T-helper 17 cell (primary cell): ENCODE measurements at places on chromosomes 12 and 14. TPM values are rescaled to one million over a fixed set of nuclear protein-coding genes. Genes with fewer than 3 reads are reported as not detected.

DNA sequence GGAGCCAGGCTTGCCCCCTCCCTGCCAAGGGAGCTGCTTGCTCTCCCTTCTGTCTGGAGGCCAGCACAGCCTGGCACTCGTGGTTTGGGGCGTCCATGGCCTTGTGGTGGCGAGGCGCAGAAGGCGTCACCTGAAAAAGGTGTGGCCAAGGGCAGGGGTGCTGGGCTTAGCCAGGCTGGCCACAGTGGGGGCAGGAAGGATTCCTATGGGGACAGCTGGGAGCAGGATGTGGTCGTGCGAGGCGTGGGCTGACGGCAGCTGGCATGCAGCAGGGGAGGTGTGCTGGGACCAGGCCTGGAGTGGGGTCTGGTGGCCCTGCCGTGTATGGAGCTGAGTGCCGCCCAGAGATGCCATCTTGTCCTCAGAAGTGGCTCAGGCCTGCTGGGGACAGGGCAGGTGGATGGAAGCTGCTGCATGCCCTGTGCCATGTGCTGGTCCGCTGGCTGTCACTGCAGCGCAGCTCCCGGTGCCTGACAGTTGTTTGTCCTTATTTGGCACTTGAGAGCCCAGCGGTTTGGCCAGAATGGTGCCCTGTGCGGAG is 30.0 kb downstream of the SH2B3 start:
- no peak for DNase-seq

XRCC3 gene
- 8.3 TPM for total RNA-seq

DNA sequence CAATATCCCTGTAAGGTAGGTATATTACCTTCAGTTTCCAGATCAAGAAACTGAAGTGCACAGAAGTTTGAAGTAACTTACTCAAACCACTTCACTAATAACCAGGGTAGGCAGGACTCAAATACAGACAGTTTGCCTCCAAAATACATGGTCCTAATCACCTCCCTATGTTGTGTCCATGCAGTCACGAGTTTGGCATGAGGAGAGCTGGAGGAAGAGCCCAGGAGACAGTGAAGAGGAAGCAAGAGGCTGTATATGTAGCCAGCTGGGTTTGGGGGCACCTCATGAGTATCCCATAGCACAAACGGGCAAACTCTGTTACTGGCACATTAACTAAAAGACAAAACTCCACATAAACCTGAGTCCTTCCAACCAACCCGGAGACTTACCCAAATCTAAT is 79.2 kb downstream of the DUSP16 start:
- no peak for DNase-seq

DNA sequence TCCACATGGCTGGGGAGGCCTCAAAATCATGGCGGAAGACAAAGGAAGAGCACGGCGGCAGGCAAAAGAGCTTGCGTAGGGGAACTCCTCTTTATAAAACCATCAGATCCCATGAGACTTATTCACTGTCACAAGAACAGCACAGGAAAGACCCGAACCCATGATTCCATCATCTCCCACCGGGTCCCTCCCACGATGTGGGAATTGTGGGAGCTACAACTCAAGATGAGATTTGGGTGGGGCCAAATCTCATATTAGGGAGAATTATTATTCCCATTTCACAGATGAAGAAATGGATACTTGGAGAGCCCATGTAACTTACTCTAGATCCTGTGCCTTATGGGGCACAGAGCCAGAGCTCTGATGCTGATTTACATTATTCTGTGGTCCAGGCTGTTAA is 322.6 kb downstream of the PCNX1 start:
- DNase-seq: no peak

DNA sequence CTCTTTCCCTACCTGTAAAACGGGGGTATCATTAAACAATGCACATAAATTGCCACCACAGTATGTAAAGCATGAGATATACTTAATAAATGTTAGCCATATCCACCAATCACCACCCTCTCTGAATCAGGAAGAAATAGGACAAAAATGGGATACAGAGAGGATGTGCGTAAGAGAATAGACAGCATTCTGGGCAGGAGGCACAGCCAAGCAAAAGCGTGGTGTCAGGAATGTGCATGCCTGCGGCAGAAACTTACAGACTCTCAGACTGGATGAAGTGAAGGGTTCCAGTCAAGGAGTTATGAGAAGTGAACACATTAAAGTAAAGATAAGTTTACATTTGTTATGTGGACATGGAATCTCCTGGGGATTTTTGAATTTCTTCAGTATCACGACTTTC is 121.7 kb upstream of the MDM1 start:
- no peak for DNase-seq

LRFN5 gene
- total RNA-seq: not detected

DNA sequence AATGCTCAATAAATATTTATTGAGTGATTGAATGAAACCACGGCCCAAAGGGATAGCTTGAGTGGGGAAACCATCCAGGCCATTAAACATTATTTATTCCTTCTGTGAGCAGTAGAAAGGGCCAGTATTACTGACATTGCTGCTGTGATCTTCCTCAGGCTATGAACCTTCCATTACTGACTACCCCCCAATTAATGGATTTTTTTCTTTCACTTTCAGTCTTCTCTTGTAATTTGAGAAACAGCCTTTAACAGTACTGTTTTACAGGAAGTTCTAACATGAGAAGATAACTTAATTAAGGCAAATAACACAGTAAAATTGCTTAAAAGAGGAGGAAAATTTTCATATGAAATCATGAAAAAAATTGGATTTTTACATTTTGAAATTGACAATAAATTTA is 629.5 kb downstream of the TRHDE start:
- no peak for DNase-seq

DNA sequence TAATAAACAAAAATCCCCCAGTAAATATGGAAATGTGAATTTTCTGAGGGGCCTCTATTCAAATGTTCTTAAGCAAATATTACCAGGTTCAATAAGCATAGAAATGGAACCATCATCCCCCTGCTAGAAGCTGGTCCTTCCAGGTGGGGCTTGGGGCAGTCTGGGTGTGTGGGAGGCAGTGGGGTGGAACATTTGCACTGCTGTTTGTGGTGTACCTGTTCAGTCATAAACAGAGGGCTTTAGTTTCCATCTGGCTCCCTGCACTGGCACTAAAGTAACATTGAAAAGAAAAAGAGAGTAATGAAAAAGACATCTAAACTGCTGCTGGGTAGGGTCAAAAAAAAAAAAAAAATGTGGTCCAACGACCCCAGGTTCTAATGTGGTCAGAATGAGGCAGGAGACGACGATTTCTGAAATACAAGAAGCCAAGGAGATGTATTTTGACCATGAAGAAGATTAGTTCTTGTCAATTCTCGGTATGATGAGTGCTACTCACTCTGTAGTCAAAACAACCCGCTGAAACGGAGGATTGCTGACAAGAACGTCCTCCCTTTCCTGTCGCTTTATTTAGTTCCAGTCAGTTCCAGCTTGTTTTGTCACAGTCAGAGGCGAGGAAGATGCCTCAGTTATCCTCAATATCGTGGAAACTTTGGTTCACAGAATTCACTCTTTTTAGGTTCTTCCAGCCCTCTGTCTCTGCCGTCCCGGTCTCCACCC is 44.2 kb upstream of the MANSC4 start:
- DNase-seq: no peak

DNA sequence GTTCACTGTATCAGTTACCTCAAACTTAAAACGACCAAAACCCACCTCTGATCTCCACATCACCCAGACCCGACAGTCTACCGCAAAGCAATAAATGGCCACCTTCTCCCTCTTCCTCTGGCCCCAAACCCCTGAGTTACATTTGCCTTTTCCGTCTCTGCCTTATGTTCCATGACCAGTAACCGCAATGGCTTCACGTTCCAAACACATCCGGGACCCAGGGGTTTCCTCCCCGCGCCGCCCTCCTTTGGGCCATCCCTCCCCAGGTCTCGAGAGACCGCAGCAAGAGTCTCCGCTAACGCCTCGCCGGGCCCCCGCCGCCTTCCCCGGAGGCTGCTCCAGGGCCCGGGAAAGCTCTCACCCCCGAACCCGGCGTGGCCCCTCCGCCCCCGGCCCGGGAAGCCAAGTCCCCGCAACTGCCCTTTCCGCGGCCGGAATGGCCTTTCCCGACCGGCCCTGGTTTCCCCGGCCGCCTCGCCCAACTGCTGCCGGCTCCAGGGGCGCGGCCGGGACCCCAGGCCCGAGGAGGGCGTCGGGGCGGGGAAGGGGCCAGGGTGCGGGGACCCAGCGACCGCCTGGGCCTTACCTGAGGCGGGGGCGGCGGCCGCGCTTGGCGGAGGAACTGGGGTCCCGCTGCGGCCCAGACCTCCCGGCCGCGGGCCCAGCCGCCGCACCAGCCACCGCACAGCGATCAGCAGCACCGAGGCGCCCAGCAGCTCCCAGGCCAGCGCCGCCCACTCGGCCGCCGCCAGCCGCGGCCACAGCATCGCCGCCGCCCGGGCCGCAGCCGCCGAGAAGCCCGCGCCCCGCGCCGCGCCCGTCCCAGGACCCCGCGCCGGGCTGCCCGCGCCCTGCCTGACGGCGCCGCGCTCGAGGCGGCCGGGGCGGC is at the start of gene ANKLE2:
Gene ANKLE2, minus strand, starts transcription at position 801 of the 889 bp plus-strand sequence. Its CDS starts 34 bp downstream, at position 767.
- peak; percentile 48 for DNase-seq

GRCh38 chr12:105921872-105922669 is 216.7 kb downstream of the NUAK1 start:
- DNase-seq: no peak

DNA sequence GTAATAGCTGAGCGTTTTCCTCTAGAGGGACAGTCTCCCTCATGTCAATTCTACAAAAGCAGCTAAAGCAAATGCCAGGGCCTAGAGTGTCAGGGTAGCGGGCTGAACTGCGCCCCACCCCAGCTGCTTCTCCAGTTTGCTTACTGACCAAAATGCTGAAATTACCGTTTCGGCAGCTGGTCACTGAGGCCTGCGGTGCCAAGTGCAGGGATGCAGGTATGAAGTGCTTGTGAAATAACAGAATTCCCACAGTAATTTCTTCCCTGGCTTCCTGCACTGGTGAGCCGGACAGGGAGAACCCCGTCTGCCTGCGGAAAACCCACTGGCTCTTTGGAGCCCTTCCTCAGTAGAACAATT is 19.1 kb downstream of the PSMC1 start:
- DNase-seq: no peak

DLST gene
- total RNA-seq: 134 TPM

GRCh38 chr12:108858311-108859074 is 1.1 kb upstream of the SSH1 start:
- DNase-seq: no peak

SERPINA3 gene
- total RNA-seq: not detected

DNA sequence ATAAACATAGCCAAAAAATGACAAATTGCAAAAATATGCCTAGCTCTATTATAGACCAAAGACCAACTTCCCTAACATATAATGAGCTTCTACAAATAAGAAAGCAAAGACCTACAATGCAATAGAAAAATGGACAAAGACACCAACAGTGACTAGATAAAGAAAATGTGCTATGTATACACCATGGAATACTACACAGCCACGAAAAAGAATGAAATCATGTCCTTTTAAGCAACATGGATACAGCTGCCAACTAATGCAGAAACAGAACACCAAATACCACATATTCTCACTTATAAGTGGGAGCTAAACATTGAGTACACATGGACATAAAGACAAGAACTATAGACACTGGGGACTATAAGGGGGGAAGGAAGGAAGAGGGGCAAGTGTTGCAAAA is 10.9 kb upstream of the PCNX1 start:
- DNase-seq: no peak

DNA sequence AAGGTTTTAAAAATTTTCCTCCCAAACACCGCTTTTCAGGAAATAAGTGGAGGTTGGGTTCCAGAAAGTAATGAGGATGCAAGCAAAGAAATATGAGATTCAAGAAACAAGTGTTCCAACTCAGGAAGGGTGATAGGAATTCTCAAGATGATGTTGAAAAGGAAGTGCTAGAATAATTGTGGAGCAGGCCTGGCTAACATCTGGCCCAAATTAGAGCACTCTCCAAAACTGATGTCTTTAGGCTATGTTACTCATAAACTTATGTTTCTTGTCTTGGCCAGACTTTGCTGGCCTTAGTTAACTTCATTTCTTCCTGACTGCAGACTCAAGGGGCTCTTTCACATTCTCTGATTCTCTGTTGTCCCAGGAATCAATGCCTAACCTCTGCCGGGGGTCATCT is 116.3 kb downstream of the TMTC3 start:
- DNase-seq: no peak

CMA1 gene
- total RNA-seq: not detected

ST8SIA1 gene
- 7.6 TPM for total RNA-seq

- no peak for DNase-seq
These were observed at the start of gene AQP5 for GRCh38 chr12:49961111-49961922. TSS of gene AQP5 (plus strand) at chr12:49961872. CDS start at chr12:49962018, 146 bp downstream.

DNA sequence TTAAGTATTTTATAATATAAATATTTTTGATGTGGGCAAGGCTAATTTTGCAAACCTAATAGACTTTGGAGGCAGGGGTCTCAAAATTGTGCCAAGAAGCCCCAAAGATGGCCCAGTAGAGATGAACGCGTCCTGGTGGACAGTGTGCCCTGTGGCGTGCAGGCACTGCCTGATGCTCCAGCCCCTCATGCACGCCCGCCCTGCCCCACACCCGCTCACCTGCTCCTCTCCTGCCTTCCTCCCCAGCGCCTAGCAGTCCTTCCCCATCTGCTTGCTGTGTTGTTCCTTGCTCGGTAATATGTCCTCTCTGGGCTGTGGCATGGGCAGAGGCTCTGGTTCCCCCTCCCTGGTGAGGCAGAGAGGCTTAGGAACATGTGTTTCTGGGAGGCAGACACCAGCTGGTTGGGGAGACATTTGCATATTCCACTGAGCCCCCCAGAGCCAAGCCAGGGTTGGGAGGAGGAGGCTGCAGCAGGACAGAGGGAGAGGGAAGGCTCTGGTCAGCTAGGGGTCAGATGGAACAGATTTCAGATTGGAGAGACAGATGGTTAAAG is 46.8 kb upstream of the GPATCH2L start:
- no peak for DNase-seq

GNS gene
- total RNA-seq: 21.0 TPM

RND1 gene
- total RNA-seq: 8.2 TPM

GRCh38 chr14:22981876-22982476 is 375 bp downstream of the AJUBA start:
- DNase-seq: no peak

DNA sequence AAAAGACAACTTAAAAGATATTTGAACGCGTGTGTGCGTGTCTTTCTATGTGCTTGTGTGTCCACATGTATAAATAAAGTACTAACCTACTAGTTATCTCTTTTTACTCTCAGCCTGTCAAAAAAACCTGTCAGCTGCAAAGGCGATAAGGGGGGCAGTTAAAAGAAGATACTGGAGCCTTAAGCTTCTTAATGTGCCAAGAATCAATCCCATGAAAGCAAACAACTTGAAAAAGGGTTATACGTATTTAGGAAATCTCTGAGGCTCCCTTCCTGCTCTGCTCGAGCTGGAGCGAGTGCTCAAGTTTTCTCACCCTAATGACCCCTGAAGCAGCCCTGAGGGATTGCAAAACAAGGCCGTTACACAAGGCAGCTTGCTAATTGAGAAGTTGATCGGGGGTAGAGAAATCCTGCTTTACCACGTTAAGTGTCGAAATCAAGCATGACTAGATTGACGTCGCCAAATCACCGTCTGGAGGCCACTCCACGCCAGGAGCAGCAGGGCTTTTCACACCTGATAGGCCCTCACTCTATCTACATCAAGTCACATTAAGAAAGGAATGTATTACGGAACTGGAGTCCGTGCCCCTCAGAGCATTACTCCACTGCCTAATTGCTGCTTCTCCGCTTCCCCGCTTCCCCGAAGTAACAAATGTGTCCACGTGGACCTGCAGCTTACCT is 32.4 kb downstream of the LMO3 start:
- DNase-seq: no peak
